ENCODE measurements at places on chromosomes 5 and 9.
A peak's percentile ranks its signal among the peaks of the same experiment; 100 is the strongest.

DNA sequence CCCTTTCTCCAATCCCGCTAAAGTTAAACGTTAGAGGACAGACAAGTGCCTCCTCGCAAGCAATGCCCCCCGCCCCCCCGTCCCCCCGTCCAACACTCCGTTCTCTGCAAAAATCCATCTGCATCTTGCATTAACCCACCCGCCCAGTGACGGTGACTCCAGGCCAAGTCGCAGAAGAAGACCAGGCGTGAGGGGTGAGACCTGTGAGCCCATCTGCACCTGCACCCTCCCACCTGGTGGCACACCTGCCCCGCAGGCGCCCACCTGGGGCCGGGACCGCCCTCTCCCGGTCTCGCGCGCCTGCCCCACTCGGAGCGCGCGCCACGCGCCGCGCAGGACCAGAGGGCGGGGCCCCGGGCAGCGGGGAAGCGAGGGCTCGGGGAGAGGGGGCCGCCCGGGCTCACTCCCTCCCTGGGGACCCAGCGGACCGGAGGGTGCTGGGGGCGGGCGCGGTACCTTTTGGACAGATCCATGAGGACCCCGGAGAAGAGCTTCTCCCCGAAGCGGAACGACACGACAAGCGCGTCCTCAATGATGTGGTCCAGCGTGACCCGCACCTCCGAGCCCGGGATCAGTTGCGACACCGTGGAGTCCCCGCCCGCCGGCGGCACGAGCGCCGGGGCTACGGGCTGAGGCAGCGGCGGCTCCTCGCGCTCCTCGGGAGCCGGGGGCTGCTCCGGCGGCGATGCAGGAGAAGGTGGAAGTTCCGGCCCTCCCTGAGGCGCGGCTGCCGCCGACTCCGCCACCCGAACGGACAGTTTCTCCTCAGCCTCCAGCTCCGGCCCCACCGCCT is 705 bp downstream of the PWWP2A start:
- peak; percentile 26 for DNase-seq

- DNase-seq = no peak
Measured at GRCh38 chr5:53167836-53168235, 58.3 kb upstream of the MOCS2 start.

DNA sequence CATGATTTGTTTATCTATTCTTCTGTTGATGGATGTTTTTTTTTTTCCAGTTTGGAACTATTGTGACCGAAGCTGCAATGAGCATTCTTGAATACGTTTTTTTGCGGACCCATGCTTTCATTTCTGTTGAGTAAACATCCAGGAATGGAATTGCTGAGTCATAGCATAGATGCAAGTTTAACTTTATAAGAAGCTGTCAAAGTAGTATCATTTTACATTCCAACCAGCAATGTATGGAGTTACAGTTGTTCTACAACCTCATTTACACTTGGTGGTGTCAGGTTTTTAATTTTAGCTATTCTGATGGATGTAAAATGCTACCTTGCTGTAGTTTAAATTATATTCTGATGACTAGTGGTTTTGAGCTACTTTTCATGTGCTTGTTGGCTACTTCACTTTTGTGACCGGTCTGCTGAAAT is 49.0 kb downstream of the NPR3 start:
- DNase-seq = no peak

DNA sequence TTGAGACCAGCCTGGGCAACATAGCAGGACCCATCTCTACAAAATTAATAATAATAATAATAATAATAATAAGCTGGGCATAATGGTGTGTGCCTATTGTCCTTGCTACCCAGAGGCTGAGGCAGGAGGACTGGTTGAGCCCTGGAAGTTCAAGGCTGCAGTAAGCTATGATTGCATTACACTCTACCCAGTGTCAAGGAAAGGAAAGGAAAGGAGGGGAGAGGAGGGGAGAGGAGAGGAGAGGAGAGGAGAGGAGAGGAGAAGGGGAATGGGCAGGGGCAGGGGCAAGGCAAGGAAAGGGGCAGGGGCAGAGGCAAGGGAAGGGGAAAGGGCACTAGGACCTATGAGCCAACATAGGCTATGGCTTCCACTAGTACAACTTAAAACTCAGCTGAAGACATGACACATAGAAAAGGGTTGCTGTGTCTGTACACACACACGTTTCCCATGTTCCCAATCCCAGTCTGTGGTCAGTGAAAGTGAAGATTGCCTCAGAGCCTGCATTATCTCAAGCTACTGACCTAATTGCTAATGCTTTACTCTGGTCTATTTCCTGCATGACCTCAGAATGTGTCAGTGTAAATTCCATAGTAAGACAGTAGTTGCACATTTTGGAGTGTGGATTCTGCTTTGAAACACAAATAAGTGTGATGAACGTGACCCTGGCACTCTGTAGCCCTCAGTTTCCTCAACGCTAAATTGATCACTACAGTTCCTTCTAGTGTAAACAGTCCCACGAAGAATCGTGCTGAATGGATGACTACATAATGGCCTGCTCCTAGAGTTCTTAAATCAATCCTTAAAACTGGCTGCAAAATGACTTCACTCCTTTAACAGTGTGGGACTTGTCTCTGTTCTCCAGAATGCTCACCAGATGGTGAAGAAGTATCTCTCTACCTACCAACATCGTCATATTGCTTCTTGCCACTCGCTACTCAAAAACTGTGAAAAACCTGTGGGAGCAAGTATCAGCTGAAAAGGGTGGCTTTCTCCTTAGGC is 497.0 kb downstream of the RAB3C start:
- DNase-seq = no peak

GRCh38 chr9:106796771-106797170 is 66.2 kb upstream of the ZNF462 start:
- no peak for DNase-seq

GRCh38 chr5:110716247-110717245 is 9.9 kb downstream of the TMEM232 start:
- DNase-seq = no peak

DNA sequence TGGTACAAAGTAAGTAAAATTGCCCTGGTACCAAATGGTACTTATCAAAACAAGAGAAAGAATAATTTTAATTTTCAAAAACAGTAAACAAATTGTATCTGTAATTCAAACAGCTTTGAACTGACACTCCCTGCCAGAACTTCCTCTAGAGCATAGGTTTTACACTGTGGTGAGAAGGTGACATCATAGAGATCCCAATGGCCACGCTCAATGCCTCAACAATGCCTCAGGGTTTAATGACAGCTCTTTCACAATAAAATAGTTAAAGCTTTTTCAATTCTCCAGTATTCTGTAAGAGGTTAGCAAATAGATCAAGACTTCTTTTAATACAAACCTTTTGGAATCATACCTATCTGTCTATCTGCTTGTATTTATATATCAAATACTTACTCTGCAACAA is 437.1 kb downstream of the PRR16 start:
- no peak for DNase-seq

GRCh38 chr5:561408-561807 is 37.2 kb upstream of the SLC9A3 start:
- DNase-seq = no peak

DNA sequence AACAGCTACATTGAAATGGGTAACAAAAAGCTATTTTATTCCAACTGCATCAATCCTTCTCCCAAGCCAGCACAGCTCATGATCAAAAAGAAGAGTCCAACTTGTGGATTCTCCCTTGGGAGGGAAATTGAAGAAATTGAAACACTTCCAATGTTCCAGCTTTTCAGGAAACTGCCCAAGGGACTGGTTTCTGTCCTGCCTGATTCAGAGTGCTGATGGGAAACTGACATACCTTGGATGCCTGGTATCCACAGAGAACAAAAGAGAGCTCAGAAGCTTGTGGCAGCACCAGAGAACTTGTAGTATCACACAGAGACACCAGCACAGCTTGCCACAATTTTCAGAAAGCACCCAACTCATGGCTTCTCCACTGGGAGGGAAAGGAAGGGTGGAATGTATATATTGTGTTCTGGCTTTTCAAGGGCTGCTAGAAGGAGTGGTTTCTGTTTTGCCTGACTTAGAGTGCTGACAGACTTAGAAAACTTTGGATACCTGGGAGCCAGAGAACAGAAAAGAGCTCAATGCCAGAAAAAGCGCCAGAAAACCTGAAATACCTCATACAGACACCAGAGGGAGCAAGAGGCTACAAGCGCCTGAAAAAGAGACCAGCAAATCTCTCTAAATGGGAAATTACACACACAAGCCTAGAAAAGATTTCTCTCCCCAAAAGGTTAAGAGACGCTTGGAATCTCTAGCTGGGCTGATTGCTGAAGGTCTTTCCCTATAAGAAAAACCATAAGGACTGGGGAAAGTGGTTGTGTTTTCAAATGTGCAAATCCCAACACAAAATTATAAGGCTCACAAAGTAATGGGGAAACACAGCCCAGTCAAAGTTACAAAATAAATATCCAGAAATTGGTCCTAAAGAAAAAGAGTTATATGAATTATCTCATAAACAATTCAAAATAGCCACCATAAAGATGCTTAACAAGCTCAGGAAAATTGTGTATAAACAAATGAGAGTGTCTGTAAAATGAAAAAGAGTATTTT is 178.8 kb downstream of the SPOCK1 start:
- DNase-seq = no peak

GRCh38 chr5:155969537-155969936 is 357.4 kb upstream of the SGCD start:
- DNase-seq = no peak

DNA sequence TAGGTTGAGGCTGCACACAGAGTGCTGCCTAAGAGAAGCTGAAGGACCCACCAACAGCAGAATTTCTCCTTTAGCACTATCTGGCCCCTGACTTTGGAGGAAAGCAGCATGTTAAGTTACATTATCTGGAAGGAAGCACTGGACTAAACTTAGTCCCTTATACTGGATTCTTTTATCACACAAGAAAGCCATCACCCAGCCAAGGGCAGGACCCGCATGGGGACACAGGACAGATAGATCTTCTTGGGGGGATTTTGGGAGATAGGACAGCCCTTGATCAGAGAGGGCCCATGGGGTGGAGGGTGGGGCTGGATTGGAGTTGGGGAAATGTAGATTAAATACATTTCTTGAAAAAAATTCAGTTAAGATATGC is 14.4 kb downstream of the ANKRD33B start:
- DNase-seq = no peak

DNA sequence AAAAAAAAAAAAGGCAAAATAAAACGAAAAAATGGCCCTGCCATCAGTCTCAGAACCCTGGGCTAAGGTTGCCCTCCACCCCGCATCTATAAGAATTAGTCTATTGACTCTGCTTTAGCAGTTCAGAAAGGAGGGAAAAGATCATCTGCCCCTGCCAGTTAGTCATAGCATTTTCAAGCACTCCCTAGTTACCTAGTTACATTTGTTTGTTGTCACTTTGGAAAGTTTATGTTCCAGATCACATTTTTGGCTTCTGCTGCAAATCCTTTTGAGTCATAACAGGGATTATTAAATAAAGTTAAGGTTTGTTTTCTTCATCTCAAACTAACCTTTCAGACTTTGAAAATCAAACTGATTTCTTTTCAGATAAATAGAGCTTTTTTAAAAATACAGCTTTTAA is 52.1 kb downstream of the AQP7 start:
- DNase-seq = no peak

DNA sequence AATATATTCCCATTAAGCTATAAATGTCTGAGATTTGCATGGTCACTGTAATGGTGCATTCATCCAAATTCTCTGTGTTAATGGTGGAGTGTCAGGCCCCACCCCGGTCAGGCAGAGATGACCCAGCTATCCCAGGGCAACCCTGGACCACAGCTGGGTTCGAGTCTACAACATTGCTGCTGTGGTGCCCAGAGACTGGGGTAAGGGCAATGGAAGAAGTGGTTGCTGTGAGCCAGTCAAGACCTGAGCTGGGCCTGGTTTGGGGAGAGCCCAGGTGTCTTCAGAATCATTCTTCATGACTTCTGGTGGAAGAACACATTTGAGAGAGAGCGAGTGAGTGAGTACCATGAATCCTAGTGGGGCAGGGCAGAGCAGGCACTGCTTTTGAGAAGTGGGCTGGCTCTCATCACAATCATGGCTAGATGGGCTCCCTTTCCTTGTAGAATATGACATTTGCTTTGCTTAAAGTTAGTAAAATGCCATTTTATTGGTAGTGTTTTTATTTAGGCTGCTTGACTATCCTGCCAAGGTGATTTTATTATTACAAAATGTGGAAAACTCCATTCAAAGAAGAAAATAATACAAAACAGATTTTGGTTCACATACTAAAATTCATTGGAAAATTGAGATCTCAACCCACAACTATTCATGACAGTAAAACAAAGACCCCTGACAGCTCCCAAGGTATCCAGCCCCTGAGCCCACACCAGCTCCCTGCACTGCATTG is 125.8 kb upstream of the SLC25A48 start:
- no peak for DNase-seq

DNA sequence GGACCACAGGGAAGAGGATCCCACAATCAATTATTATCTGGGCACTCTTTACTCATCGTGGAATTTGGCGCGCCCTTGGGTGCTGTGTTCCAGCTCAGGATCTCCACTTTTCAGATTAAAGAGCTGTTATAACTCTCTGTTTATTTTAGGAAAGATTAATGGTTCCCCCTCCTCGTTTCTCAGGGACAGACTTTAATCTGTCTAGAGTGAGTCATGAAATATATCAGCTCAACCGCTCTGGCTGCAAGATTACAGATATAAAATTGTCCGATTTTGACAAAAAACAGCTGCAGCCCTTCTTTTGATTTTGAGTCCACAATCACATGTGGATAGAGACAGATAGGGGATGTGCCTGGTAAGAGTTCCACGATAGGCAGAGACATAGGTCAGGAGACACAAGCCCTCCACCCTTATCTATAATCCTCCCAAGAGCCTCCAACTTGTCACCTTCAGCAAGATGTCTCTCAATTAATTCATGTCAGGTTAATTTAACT is 77.6 kb upstream of the ANKRD55 start:
- no peak for DNase-seq

GRCh38 chr5:9766581-9766980 is 136.4 kb upstream of the TAS2R1 start:
- no peak for DNase-seq

GRCh38 chr9:77402286-77402685 is 225.0 kb downstream of the VPS13A start:
- DNase-seq = no peak

- DNase-seq = no peak
Measured at GRCh38 chr9:84170521-84171141, 169.9 kb downstream of the SLC28A3 start.

DNA sequence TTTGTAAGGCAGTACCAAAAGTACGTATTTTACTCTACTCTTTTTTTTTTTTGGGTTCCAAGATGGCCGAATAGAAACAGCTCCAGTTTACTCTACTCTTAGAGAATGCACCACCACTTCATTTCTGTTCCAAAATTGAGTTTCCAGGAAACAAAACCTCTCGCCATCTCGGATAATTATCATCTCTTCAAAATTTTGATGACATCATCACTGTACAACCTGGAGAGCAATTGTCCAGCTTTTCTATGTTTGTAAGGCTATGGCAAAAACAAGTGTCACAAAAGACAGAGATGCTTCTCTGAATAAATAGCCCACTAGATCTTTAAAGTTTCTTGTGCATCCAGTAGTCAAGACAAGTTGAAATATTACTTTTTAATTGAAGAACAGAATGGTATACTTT is 1631.9 kb upstream of the CDH6 start:
- DNase-seq = no peak

GRCh38 chr9:114806526-114806900 is 674 bp upstream of the TNFSF15 start:
- DNase-seq = no peak

Measured in stimulated activated CD8-positive, alpha-beta memory T cell treated with anti-CD3 and anti-CD28 coated beads, Interleukin-4, amount 100 ng/mL, for 24 hours (primary cell).